ENCODE measurements at places on chromosomes 5 and 9. TPM values are rescaled to one million over a fixed set of nuclear protein-coding genes. Genes with fewer than 3 reads are reported as not detected.

DNA sequence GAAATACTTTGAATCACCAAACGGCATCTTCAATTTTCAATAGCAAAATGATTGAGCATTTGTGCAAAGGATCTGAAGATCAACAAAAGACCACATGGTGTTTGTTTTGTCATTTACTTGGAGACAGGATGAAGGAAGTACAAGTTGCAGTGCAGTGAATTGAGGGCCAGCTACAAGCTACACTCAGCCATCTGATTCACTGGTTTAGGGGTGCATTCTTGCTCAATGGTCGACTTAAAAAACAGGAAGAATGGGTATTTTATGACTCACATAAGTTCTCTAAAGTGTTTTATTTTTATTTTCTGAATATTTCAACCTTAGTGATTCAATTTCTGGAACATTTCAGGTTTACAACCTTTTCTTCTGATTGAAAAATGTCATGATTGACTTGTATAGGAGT, 412.1 kb upstream of the ADAMTSL1 start:
- no peak for DNase-seq

DNA sequence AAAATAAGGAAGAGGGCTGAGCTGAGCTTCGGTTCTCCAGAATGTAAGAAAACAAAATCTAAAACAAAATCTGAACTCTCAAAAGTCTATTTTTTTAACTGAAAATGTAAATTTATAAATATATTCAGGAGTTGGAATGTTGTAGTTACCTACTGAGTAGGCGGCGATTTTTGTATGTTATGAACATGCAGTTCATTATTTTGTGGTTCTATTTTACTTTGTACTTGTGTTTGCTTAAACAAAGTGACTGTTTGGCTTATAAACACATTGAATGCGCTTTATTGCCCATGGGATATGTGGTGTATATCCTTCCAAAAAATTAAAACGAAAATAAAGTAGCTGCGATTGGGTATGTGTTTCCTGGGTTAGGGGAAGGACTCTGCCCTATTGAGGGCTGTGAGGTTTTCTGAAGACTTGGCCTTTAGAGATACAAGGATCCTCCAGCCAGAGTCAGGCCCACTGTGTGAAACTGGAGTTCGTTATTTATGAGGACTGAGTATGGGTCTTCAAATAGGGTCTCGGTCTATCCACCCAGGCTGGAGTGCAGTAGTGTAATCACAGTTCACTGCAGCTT, 3.8 kb downstream of the EGR1 start:
- no peak for DNase-seq

DNA sequence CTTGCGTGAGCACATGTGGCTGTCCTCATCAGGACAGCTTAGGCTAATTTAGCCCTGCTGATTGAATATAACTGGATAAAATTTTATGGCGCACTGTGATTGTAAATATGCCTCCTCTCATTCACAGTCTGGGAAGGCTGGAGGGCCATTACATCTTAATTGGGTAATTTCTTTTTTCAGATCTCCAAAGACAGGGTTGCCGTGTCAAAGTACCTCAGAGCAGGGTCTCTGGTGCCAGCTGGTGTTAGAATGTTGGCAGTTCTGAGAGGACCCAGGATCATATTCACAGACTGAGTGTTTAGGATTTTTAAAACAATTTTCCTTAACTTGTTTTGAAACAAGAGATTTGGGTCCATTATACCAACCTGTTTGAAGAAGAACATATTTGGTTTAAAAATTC, 455.7 kb upstream of the TLE4 start:
- DNase-seq: no peak

- DNase-seq: peak; percentile 18
Measured at GRCh38 chr5:673831-674629, 19.1 kb downstream of the TPPP start.

GRCh38 chr9:91036826-91037510, 235.3 kb downstream of the SYK start:
- DNase-seq: peak; percentile 91

GRCh38 chr5:88956416-88956815, 73.4 kb upstream of the MEF2C start:
- no peak for DNase-seq

- no peak for DNase-seq
Measured at GRCh38 chr5:8740595-8740994, 805.3 kb downstream of the SEMA5A start.

Gene FGD3
- 14.0 TPM for total RNA-seq

Gene BTNL8
- 1.2 TPM for total RNA-seq
